Renal cortical epithelial cell (primary cell): ENCODE measurements at places on chromosomes 13 and 19. TPM values are rescaled to one million over a fixed set of nuclear protein-coding genes. Genes with fewer than 3 reads are reported as not detected.

The PLK5 gene
- not detected in 2 replicates for total RNA-seq

The CEACAM3 gene
- not detected in 2 replicates for total RNA-seq

The ZNF285 gene
- 2.3 and 7.7 TPM in 2 replicates for total RNA-seq

The MARK4 gene
- total RNA-seq: 5.0 and 27.2 TPM in 2 replicates

The C5AR1 gene
- total RNA-seq: 0.80 TPM in 1 of 2 replicates, not detected in the other

The VSTM2B gene
- not detected in 2 replicates for total RNA-seq

The ZSWIM9 gene
- total RNA-seq: 1.0 and 5.6 TPM in 2 replicates

The ZNF570 gene
- total RNA-seq: 5.2 and 17.1 TPM in 2 replicates

The CGB8 gene
- 1.2 TPM in 1 of 2 replicates, not detected in the other for total RNA-seq

The IGFL2 gene
- total RNA-seq: not detected in 2 replicates

The ANKLE1 gene
- 0.52 and 1.1 TPM in 2 replicates for total RNA-seq

The FLT3LG gene
- total RNA-seq: 1.3 and 1.7 TPM in 2 replicates

The C19orf67 gene
- not detected in 2 replicates for total RNA-seq

The CEACAM4 gene
- not detected in 2 replicates for total RNA-seq

The CEACAM20 gene
- total RNA-seq: not detected in 2 replicates
